BJ (cell line): ENCODE measurements at places on chromosomes 3 and 15.

GRCh38 chr15:55237219-55238130, 40.7 kb upstream of the RSL24D1 start:
- DNase-seq, result no peak

DNA sequence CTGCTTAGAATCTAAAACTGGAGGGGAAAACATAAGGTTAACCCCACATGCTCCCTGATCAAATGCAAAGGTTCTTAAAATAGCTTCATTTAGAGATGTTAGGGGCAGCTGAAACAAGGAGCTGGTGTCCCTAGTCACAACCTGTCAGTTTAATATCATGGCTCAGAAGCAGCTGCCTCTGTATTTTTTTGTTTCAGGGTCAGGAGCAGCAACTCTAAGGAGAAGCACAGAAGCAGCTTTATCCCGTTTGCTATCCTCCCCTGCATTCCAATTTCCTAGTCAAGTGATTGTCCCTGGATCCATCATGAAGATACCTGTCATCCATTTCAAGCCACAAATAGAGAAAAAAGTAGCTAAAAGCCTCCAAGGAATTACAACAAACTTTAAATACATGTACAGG, 4.1 kb downstream of the FILIP1L start:
- no peak for DNase-seq

DNA sequence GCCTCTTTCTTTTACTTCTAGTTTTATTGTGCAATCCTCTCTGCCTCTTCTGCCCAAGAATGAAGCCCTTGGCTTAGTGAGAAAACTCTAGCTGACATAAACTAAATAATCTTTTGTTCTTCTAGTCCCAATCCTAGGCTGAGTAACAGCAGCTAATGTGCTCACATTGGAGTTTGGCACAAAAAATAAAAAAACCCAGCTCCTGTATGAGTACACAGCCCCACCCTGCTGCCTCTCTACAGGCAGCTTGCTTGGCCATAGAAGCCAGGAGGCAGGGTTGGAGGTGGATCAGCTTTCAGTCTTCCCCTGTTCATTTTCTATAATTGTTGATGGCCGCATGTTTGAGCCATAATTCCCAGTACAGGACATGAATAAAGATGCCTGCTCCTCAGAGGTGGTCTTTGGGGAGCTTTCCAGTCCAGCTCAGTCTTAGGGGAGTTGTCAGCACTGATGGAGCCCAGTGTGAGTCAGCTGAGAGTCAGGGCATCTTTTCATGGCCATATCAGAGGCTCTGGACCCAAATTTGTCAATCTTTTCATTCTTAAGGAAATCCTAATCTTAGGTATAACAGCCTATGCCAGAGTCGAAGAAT, 46.7 kb downstream of the RTP1 start:
- DNase-seq, result no peak

- peak; percentile 31 for DNase-seq
Measured at GRCh38 chr15:64536244-64536836, 76.0 kb downstream of the ZNF609 start.

- no peak for DNase-seq
Measured at GRCh38 chr3:136979684-136980083, 21.9 kb downstream of the IL20RB start.

- DNase-seq, result no peak
Measured at GRCh38 chr3:146283781-146284445, 33.0 kb upstream of the PLSCR4 start.

- no peak for DNase-seq
Measured at GRCh38 chr3:181176601-181177000, 187.1 kb upstream of the DNAJC19 start.

DNA sequence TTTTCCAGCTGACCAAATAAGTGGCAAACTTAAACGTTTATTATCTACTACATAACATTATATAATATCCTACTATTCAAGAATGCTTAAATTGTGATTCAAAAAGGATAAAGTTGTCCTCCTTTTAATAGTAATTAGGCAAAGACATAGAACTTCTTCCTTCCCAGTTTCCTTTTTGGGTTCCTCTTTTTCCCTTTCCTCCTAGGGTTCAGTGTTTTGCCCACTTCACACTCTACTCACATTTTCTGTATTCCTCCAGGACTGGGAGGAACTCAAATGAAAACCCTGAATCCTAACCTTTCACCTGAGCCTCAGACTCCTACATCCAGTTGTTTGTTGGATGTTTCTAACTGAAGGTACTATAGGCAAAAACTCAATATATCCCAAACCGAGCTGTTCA, 132.5 kb downstream of the PEAK1 start:
- DNase-seq, result no peak

- peak; percentile 58 for DNase-seq
Measured at GRCh38 chr3:126858887-126859286, 124.0 kb upstream of the PLXNA1 start.

DNA sequence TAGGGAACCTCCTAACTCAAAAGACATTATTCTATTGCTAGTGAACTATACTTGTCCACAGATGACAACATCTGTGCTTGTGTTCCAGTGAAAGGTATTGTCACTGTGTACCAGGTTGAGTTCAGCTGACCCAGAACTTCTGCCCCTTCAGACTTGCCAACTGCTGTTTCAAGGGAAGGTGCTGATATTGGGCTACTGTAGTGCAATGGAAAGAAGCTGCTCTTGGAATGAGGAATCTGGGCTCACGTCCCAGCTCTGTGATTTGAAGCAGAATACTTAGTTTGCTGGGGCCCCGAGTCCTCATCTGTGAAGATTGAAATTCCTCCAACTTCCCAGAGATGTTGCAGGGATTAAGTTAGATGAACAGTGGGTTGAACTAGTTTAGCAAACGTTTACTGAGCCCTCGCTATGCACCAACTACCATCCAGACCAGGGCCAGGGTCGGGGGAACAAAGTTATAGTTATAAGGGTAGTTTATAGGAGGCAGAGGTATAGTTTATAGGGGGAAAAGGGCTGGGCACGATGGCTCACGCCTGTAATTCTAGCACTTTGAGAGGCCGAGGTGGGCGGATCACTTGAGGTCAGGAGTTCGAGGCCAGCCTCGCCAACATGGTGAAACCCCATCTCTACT, 15.9 kb upstream of the UMPS start:
- DNase-seq, result no peak

GRCh38 chr3:16279010-16279801, 14.2 kb downstream of the OXNAD1 start:
- DNase-seq, result no peak

DNA sequence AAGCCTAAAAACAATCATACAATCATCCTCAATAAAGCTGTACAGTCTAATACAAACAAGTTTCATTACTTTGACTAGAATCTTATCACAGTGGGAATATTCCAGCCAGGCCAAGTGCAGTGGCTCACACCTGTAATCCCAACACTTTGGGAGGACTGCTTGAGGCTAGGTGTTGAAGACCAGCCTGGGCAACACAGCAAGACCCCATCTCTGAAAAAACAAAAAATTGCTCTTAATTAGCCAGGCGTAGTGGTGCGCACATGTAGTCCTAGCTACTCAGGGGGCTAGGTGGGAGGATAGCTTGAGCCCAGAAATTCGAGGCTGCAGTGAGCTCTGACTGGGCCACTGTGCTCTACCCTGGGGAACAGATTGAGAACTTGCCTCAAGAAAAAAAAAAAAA, 3.3 kb downstream of the RPN1 start:
- DNase-seq, result no peak

- no peak for DNase-seq
Measured at GRCh38 chr3:131712662-131713061, 209.9 kb upstream of the MRPL3 start.

GRCh38 chr3:174280186-174280585, 578.9 kb upstream of the NAALADL2 start:
- DNase-seq, result no peak

GRCh38 chr15:65130941-65131340, 2.7 kb downstream of the PDCD7 start:
- no peak for DNase-seq

DNA sequence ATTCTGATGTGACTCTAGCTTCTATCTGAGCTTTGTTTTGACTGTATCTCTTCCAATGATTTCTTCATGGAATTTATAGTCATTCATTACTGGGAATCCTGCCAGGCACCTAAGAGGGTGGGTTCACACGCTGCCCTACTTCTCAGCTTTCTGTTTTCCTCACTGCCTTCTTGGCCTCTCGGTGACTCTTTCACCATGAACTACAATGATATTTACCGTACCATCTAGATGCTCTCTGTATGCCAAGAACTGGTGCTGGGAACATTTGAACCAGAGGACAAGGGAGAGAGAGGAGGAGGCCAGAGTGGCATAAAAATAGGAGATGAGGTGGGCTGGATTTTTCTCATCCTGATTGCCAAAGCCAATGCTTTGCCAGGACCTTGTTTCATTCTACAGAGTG, 280.0 kb upstream of the P2RY1 start:
- no peak for DNase-seq

- no peak for DNase-seq
Measured at GRCh38 chr3:44111482-44111881, 130.2 kb upstream of the TOPAZ1 start.

GRCh38 chr3:177481329-177481728, 284.0 kb upstream of the TBL1XR1 start:
- DNase-seq, result no peak

DNA sequence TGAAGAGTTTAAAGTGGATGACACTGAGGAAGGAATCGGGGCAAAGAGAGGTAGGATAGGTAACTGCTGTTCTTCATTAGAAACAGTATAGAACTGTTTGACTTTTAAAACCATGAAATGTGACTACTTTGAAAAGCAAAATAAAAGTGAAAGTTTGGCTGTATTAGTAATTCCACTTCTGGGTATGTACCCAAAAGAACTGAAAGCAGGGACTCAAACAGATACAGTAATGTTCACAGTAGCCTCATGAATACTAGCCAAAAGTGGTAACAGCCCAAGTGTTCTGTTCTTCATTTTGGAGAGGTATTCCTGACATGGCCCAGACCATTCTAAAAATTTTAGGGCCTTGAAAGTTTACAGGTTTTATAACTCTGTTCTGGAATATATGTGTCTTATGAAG, 1055.4 kb downstream of the TBL1XR1 start:
- no peak for DNase-seq

DNA sequence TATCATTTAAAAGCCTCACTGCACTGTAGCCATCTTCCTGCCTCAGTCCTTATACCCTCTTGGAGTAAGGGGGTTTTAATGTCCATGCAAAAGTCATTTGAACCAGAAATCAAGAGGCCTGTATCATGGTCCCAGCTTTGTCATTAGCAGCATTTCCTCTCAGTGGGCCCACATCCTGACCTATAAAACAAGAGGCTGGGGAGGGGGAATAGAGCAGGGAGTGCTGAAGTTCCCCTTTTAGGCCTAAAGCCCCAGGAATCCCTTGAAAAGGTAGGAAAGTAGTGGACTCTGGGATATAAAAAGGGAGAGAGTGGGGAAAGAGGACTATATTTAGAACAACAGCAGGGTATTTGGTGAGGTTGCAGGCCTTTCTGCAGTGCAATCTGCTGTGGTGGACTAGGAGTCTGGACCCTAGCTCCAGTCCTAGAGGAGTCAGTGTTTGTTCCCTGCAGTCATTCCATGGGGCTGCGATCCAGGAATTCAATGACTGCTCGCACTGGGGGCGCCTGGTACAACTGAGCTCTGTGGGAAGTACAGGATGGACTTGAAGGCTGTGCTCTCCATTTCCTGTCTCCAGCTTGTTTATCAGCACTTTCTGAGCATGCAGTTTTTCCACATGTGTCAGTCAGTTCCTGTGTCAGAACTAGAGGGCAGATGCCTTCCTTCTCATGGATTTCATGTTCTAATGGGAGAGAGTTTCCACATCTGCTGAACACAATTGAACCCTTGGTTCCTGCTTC, 46.8 kb downstream of the PDHB start:
- peak; percentile 29 for DNase-seq

DNA sequence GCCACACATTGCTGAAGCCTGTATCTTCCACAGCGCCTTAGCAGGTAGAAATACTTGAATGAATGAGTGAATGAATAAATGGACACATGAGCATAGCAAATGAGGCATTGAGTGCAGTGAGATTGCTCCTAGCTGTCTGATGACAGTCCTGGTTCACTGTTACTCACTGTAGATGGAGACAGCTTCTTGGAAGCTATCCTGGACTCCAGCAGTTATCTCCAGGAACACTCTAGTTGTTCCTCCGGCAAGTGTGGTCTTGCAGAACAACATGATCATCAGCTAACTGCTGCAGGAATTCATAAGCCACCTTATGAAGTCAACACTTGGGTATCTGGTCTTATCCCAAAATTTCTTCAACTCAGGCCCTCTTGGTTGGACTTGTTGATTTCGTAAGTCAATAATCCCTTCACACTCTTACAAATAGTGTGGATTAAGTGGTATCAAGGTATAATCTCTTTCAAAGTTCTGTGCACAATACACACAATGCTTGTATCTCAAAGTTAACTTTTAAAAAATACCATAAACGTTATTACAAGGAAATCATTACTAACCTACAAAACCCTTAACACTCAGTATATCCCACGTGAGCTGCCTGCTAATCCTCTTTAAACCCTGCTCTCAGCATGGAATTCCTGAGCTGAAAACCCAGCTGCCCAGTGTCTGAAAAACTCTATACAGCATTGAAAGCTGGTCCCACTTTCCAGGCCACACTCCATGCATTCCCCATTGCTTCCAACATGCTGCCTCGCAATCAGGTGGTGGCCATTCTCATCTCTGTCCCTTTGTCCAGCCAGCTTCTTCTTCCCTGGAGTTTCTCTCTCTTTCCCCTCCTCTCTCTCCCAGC, 14.4 kb upstream of the ZBTB38 start:
- DNase-seq, result no peak

- no peak for DNase-seq
Measured at GRCh38 chr15:92118162-92118935, 264.8 kb downstream of the SLCO3A1 start.

- DNase-seq, result no peak
Measured at GRCh38 chr3:141071681-141072260, 20.6 kb downstream of the SPSB4 start.

GRCh38 chr15:74964794-74965193, 8.2 kb upstream of the RPP25 start:
- DNase-seq, result no peak

GRCh38 chr3:7285505-7285904, 424.6 kb downstream of the GRM7 start:
- no peak for DNase-seq

GRCh38 chr3:148998715-148999423, 7.5 kb downstream of the GYG1 start:
- DNase-seq, result no peak

- no peak for DNase-seq
Measured at GRCh38 chr3:49135499-49135898, 2.6 kb upstream of the LAMB2 start.

GRCh38 chr3:134326760-134327593, 47.3 kb downstream of the AMOTL2 start:
- peak; percentile 99 for DNase-seq

DNA sequence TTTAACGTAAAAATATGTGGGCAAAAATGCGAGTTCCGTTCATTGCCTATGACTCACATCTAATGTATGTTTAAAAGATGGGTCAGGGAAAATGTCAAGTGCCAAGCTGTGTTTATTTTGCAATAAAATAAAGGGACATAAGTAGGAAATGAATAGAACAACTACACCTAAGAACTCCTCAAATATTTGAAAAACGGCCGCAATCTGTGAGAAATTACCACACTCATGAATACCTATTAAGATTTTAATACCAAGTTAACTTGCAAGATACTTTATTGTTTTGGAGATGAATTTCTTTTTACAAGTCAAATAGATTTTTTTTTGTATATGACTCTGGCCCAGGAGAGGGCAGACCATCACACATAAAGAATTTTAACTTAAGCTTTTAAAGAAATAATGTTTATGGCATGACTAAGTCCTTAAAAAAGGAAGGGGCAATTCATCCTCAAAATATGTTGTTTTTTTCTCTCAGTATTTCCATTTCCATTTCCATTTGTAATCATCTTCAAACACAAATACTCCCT, 152.7 kb downstream of the SUCNR1 start:
- peak; percentile 91 for DNase-seq
